Sigmoid colon (tissue), 7 donors: ENCODE measurements at places on chromosomes 7 and 10.

DNA sequence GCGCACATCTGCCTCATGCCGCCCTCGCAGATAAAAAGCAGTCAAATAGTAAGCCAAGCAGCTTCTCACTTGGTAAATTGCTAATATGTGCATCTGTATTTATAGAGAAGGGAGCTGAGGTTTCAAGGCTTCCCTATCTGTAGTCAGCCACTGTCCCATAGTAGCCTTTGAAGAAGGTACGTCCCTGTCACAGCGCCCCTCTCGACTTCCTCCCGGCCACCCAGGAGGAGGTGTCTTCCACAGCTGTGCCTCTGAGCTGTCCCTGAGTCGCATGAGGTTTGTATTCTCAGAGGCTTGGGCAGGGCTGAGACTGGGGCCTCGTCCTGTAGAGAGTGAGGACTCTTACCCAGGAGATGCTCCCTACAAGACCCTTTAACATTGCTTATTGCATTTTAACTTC, 49.0 kb downstream of the SPOCK2 start:
- no peak for DNase-seq

DNA sequence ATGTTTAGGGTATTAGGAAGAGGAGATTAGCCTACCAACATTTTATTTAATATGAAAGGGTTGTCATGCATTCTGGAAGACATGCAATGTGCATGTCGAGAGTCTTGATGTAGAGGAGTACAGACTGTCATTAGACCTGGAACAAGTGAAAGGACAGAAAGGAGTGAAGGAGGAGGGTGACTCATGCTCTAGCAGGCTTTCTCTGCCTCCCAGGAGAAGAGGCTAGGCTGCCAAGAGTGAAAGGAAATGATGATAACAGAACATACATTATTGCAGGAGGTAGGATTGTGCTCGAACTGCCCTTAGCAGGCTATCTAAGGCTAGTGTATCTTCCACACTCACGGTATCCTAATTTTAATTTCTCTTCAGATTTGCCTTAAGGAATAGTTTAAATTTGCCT, 228.8 kb downstream of the EXOC4 start:
- no peak for DNase-seq

DNA sequence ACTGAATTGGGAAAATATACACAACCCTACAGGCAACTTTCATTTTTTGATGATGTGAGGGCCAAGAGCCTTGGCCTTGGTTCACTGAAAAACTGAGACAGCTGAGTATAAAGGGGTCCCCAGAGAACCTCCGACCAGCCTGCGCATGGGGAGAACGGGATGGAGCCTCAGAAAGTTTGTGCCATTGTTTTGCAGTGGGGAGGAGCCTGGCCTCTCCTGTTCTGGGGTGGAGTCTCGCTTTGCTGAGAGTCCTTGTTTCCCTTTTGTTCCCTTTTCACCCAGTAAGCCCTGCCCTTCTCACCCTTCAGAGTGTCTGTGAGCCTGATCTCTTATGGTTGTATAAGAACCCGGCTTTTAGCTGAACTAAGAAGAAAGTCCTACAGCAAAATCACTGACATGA, 193.2 kb upstream of the AKR1E2 start:
- no peak for DNase-seq

DNA sequence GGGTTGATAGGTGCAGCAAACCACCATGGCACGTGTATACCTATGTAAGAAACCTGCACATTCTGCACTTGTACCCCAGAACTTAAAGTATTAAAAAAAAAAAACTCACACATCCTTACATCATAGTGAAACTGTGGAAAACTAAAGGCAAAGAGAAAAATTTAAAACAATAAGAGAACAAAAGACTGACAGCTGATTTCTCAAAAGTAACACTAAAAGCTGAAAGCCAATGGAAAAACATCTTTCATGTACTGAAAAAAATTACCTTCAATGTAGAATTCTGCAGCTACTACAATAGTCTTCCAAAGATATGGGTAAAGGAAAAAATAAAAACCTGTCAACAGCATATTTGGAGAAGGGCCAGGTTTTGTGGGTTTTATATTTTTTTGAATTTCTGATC, 729.1 kb upstream of the NRP1 start:
- DNase-seq, result no peak

DNA sequence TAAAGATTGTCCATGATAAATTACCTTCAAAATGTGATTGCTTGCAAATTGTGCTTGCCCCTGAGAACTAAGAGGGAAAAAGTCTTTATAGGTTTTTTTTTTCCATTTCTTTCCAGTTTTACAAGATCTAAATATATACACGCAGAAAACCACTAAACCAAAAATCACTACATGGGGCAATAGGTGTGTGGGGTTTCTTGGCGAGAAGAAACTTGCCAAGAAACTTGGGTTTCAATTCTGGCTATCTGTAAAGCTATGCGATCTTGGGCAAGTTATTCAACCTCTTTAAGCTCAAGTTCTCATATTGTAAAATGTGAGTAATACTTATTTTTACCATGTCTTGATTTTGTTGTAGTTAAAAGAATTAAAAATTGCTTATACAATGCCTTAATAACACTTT, 17.0 kb downstream of the CUBN start:
- DNase-seq, result no peak

GRCh38 chr7:159145490-159145855, 806 bp upstream of the VIPR2 start:
- DNase-seq, result no peak

DNA sequence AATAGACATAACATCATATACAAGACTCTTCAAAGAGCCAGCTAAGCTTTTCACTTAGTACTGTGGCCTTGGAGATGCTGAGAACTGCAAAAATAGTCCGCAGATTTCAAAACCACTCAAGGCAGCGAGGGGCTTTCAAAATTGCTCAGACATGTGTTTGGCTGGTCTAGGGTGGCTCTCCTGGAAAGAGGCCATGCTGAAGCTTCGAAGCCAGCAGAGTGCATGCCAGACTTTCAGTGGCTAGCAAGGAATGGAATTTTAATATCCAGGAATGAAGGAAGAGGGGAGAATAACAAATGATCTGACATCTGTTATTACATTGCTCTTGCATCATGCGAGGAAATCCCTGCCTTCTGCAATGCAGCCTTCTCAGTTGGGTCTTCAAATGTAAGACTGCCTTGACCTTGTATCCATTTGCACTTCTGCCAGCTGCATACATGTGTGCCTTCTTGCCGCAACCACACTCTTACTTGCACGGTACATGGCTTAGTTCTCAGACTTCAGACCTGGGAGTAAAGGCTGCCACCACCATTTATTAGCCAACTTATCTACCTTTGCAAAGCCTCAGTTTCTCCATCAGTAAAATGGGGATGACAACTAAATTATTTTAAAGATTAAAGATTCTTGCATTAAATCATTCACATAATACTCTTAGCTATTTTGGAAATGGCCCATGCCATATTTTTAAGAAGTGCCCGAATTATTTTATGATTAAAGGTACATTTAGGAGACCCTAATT, 55.9 kb downstream of the ITIH5 start:
- peak; percentile 84 for DNase-seq

- DNase-seq, result no peak
These were observed 750.3 kb downstream of the ANKRD7 start for GRCh38 chr7:118974836-118975235.

GRCh38 chr10:101778151-101778780, 2.4 kb upstream of the FGF8 start:
- peak; percentile 40 for DNase-seq

DNA sequence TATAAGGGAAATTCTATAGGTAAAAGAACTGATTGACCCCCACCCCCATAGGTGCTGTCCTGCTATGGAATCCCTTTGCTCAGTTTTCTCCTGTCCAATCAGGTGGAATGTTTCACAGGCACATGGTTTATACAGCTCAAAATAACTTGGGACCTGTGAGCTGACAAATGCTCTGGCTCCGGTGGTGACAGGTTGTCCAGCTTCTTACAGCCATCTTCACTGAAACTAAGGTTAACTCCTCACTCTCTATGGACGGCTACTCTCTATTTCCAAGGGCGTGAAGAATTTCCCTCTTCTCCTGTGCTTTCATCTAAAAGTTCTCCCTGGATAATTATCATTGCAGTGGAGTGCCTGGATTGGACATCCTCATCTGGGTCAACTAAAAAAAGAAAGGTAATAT, at the start of gene MYPN:
Gene MYPN, plus strand, starts transcription at position 158 of the 400 bp plus-strand sequence. CDS start 11,951 bp downstream, outside the sequence.
- DNase-seq, result no peak

DNA sequence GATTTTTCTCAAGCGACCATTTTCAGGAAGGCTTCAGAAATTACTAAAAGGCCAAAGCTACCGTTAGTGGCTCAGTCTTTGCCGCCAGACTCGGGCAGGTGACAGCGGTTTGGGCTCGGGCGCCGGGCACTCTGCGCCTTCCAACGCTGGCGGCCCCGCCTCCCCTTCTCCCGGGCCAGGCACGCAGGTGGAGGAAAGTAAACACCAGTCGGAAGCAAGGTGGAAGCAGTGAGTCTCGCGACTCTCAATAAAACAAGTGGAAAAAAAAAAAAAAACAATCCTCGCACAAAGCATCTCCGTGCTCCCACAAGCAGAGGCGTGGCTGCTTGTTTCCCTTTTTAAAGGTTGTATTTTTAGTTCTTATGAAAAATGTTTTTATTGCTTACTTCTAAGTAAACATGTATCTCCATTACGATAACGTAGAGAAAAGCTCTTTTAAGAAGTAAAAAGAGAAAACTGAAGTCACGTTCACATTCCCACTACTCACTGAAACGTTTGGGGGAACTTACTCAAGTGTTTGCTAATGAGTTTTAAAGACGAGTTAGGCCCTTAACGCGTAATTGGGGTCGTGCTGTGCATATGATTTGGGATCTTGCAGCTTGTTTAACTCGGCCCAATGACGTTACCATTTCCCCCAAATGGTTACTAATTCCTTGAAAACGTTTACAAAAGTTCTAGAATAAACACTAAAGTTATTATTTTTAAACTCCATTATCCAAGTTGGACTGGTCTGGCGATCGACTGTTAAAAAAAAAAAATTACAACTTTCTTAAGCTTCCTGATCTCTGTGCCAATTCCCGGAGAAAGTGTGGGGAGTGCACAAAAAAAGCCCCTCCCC, 864 bp downstream of the CDCA7L start:
- DNase-seq, result no peak

DNA sequence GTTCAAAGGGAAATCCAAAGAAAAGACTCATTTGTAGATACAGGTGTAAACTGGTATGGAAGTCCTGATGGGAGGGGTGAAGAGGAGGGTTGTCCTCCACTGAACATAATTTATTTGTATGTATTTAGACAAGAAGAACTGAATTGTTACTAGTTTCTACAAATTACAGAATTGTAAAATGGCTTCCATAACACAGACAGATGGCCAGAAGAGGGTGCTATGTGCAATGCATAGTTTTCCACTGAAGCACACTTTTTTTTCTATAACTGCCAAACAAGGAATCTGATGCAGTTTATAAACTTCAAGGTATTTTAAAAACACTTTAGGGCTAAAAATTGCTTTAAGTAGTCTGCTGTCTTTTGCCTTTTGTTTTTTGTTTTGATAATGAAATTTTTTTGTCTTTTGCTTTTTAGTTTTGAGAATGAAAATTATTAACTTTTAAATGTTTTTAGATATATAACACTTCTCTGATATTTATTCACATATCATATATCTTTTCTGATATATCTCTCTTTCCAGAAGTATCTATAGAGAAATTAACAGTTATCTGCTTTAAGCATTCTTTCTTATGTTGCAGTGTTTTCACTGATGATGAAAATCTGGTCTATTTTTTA, 58.5 kb downstream of the PHYHIPL start:
- DNase-seq, result no peak

DNA sequence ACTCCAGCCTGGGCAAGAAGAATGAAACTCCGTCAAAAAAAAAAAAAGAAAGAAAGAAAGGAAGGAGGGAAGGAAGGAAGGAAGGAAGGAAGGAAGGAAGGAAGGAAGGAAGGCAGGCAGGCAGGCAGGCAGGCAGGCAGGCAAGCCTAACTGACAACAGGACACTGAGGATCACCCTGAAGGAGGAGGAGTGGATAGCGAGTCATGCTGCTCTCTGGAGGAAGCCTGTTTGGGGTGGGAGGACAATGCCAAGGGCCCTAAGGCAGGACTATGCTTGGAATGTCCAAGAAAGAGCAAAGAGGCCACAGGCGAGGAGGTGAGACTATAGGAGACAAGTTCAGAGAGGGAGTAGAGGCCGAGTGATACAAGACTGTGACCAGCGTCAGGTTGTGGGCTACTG, 107.0 kb upstream of the PARD3 start:
- DNase-seq, result no peak

DNA sequence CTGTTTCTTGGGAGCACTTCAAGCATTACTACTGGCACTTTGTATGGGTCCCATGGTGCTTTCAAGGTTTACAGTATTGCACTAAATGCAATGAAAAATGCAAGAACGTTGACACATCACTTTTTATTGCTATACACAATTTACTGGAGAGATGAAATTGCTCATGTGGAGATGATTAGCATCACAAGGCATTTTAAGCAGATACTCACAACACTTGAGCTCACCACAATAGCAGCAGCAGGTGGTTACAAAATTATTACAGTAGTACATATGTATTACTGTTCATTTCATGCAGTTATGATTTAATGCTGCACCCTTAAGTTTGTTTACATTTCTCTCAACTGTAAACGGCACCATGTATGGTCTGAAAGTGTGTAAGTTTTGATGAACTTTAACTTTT, 537.7 kb downstream of the GRM8 start:
- no peak for DNase-seq

DNA sequence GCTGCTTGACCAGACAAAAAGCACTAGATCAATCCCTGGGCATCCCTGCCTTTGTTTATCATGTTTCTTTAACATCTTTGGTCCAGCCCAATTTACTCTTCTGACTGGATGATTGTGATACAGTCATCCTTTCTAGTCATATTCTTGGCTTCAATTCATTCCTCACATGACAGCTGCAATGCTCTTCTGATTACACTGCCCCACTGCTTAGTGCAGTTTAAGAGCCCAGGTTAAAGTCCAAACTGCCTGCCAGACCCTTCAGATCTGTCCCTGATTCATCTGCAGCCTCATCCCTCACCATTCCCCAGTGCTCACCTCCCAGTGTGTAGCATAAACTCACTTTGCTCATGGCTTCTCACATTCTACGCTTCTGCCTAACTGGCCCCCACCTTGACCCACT, 383.8 kb downstream of the TNS3 start:
- DNase-seq, result no peak

- no peak for DNase-seq
These were observed 419.2 kb downstream of the GLRX3 start for GRCh38 chr10:130555411-130555750.

GRCh38 chr7:101795461-101795860, 22.0 kb upstream of the CUX1 start:
- DNase-seq, result no peak

DNA sequence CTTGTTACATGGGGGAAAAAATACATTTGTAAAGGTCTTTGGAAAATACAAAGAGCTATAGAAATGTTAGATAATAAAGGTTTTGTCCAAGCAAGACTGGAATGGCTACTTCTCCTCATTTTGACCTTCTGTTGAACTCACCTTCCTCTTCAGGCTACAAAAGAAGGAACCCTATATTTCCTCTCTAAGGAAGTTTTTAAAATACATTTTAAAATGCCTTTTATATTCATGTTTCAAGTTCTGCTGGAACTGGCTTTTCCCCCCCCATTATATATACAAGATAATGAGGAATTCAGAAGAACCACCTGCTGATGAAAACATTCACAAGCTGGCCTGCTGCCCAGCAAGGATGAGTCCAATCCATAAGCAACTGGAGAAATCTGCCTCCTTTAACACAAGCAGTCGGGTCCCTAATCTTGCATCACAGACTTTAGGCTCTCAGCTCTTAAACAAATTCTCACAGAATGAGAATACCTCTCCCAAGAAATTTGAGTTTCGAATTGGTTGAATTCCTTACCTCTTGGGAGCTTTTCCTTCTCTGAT, 44.6 kb downstream of the MTERF1 start:
- no peak for DNase-seq
